ENCODE measurements at places on chromosomes 4 and X.
A peak's percentile ranks its signal among the peaks of the same experiment; 100 is the strongest.

- no peaks in the 10 kb centered on the region for H3K36me3 ChIP-seq
- peaks cover 3% of the 10 kb centered on the region for H3K4me1 ChIP-seq
- H3K4me3 ChIP-seq: no peak overlapping the region
- H3K27me3 ChIP-seq: peaks cover 34% of the 10 kb centered on the region
- no peak for DNase-seq
- no peak overlapping the region for H3K27ac ChIP-seq
Observed at GRCh38 chrX:48966796-48967579, 4.7 kb downstream of the KCND1 start.

DNA sequence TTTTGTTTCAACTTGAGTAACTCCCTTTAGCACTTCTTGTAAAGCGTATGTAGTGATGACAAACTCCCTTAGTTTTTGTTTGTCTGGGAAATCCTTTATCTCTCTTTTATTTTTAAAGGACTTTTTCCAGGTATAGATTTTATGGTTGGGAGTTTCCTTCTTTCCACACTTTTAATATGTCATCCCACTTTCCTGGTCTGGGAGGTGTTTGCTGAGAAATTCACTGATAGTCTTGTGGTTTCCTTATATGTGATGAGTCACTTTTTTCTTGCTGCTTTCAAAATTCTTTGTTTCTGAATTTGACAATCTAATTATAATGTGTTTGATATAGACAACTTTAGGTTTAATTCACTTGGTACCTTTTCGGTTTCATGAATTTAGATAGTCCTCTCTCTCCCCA is 353.9 kb downstream of the GPAT3 start:
- no peaks in the 10 kb centered on the region for H3K4me1 ChIP-seq
- no peak overlapping the region for H3K4me3 ChIP-seq
- no peak overlapping the region for H3K27ac ChIP-seq
- no peak for DNase-seq
- H3K36me3 ChIP-seq: no peaks in the 10 kb centered on the region

DNA sequence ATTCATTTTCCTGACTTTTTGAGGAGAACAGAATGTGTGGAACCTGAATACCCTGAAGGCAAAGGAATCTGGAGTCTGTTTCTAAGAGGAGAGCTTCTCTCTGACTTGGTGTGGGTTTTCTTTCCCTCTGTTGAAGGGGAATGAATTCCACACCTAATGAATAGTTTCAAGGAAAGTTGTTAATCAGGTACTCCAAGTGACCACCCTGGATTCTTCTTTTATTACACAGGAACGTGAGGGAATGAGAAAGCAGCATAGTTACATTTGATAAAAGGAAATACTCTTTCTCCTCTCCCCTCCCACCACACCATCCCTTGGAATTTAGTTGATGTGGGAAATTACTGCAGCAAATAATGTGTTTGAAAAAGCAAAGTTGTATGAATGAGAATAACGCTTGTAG is 29.7 kb downstream of the SLIT2 start:
- H3K36me3 ChIP-seq: no peaks in the 10 kb centered on the region
- H3K4me3 ChIP-seq: no peak overlapping the region
- no peak overlapping the region for H3K27ac ChIP-seq
- no peaks in the 10 kb centered on the region for H3K4me1 ChIP-seq

GRCh38 chr4:30720021-30720660 is at the start of gene PCDH7:
Gene PCDH7 (plus strand): TSS chr4:30720369. CDS start chr4:30721423, 1,054 bp downstream.
- peaks cover 83% of the 10 kb centered on the region for H3K27me3 ChIP-seq
- H3K4me3 ChIP-seq: peak within 1 kb of the TSS; percentile 56
- H3K4me1 ChIP-seq: peaks cover 48% of the 10 kb centered on the region
- no peaks in the 10 kb centered on the region for H3K36me3 ChIP-seq

DNA sequence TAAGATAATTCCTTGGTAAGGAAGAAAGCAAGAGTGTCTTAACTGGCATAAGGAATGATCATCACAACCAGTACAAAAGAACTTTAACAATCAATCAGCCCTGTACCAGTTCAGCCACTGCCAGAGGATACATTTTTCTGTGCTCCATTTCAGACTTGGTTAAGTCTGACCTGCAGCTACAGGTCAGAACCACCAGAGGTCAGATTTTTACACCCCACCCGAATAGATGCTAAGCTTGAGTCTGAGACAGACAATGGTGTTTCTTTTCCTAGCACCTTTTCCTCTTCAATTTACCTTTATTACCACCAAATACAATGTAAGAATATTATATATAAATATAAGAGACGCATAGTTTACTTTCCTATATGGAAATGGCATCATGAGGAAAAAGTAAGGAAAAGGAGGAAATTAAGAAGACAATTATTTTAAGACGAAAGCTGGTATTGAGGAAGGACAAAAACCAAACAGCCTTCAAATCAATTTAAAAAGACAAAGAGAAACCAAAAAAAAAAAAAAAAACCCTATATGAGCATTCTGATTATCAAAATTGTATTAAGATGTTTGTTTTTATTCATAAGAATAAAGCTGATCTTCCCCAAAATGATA is 215.3 kb upstream of the TTC29 start:
- no peak for DNase-seq
- no peak overlapping the region for H3K27ac ChIP-seq
- no peak overlapping the region for H3K4me3 ChIP-seq
- peaks cover 31% of the 10 kb centered on the region for H3K27me3 ChIP-seq
- H3K4me1 ChIP-seq: peaks cover 2% of the 10 kb centered on the region
- no peaks in the 10 kb centered on the region for H3K36me3 ChIP-seq

DNA sequence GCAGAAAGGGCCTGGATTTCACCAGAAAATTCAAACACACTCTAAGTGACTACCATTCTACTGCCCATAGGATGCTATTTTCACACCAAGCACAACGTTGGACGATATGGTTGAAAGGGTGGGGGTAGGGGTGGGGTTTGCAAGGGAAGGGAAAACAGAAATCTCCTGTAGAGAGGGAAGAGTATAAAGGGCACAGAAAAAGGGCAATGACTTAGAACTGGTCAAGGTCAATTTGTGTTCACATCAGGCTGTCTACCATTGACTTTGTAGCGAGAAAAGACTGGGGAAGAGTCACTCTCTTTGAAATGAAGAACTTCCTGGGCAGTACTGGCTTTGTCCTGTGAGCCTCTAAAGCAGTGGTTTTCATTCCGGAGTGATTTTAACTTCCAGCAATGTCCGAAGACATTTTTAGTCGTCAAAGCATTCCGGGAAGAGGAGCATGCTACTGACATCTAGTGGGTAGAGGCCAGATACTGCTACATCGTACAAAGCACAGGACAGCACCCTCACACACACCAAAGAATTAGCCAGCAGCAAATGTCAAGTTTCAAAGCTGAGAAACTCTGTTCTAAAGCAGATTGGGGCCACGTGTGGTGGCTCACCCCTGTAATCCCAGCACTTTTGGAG is 48.4 kb upstream of the SLC7A3 start:
- H3K4me3 ChIP-seq: no peak overlapping the region
- H3K27me3 ChIP-seq: peaks cover 36% of the 10 kb centered on the region
- no peak overlapping the region for H3K27ac ChIP-seq
- H3K36me3 ChIP-seq: no peaks in the 10 kb centered on the region
- no peak for DNase-seq
- peaks cover 4% of the 10 kb centered on the region for H3K4me1 ChIP-seq

DNA sequence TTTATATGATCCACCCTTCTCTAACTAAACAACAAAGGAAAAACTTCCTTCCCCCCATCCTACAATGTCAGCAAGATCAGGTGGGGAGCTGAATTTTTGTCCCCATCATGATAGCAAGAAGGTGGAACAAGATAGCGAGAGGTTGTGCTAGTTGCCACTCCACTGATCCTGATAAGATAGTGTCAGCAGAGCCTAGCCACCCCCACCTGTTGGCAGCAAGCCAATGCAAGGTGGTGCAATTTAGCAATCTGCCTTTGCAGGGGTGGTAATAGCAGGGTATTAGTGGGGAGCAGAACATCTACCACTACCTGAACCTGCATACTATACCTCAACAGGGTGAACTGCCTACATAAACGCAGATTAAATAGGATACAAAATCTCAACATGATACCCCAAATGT is 80.2 kb upstream of the MAMLD1 start:
- peaks cover 51% of the 10 kb centered on the region for H3K27me3 ChIP-seq
- no peaks in the 10 kb centered on the region for H3K36me3 ChIP-seq
- DNase-seq: no peak
- no peaks in the 10 kb centered on the region for H3K4me1 ChIP-seq
- H3K4me3 ChIP-seq: no peak overlapping the region

GRCh38 chrX:80806557-80806956 is 3.1 kb downstream of the BRWD3 start:
- H3K4me1 ChIP-seq: peaks cover 31% of the 10 kb centered on the region
- peaks cover 24% of the 10 kb centered on the region for H3K36me3 ChIP-seq
- no peaks in the 10 kb centered on the region for H3K27me3 ChIP-seq
- H3K27ac ChIP-seq: no peak overlapping the region
- H3K4me3 ChIP-seq: no peak overlapping the region

- H3K4me1 ChIP-seq: peaks cover 8% of the 10 kb centered on the region
- H3K27me3 ChIP-seq: peaks cover 22% of the 10 kb centered on the region
- H3K36me3 ChIP-seq: no peaks in the 10 kb centered on the region
- H3K27ac ChIP-seq: no peak overlapping the region
- DNase-seq: no peak
Observed at GRCh38 chrX:74349387-74349786, 45.4 kb downstream of the ZCCHC13 start.

- no peaks in the 10 kb centered on the region for H3K36me3 ChIP-seq
- peaks cover 4% of the 10 kb centered on the region for H3K4me1 ChIP-seq
- H3K27ac ChIP-seq: no peak overlapping the region
- peaks cover 27% of the 10 kb centered on the region for H3K27me3 ChIP-seq
- no peak for DNase-seq
Observed at GRCh38 chr4:55173580-55173979, 48.2 kb upstream of the KDR start.

- no peak overlapping the region for H3K27ac ChIP-seq
- no peaks in the 10 kb centered on the region for H3K36me3 ChIP-seq
- DNase-seq: no peak
- H3K4me1 ChIP-seq: no peaks in the 10 kb centered on the region
- H3K27me3 ChIP-seq: peaks cover 48% of the 10 kb centered on the region
Observed at GRCh38 chr4:99572527-99573240, 1.9 kb upstream of the MTTP start.

- DNase-seq: no peak
- H3K4me1 ChIP-seq: no peaks in the 10 kb centered on the region
- H3K4me3 ChIP-seq: no peak overlapping the region
- no peak overlapping the region for H3K27ac ChIP-seq
- peaks cover 84% of the 10 kb centered on the region for H3K36me3 ChIP-seq
- H3K27me3 ChIP-seq: no peaks in the 10 kb centered on the region
Observed at GRCh38 chr4:129064717-129065116, 28.6 kb downstream of the SCLT1 start.

DNA sequence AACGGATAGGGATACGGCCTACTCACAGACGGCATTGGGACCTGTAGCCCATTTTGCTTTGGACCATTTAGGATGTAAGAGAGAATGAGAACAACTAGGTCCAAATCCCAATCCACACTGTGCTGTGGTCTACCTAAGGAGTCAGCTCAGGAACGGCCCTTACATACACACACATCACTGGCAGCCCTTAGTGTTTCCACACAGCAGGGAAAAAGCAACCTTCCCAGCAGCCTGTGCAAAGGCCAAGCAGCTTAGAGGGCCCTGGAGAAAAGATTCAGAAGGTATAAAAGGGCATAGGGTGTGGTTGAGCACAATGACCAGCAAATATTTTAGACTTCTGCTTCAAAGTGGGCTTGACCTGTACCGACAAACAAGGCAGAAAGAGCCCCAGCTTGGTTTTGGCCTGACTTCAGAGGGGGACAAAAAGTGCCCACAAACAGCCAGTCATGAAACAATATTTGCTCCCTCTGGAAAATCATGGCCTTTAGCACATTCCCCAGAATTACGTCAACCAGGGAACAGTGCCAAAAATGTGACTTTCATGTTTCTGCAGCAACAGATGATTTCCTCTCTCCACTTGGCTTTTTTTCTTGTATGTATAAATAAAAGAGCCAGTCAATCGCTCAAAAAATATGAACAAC is 359.5 kb upstream of the FGF16 start:
- no peaks in the 10 kb centered on the region for H3K36me3 ChIP-seq
- H3K4me3 ChIP-seq: no peak overlapping the region
- H3K27ac ChIP-seq: no peak overlapping the region
- H3K4me1 ChIP-seq: no peaks in the 10 kb centered on the region
- peaks cover 59% of the 10 kb centered on the region for H3K27me3 ChIP-seq
- DNase-seq: no peak

DNA sequence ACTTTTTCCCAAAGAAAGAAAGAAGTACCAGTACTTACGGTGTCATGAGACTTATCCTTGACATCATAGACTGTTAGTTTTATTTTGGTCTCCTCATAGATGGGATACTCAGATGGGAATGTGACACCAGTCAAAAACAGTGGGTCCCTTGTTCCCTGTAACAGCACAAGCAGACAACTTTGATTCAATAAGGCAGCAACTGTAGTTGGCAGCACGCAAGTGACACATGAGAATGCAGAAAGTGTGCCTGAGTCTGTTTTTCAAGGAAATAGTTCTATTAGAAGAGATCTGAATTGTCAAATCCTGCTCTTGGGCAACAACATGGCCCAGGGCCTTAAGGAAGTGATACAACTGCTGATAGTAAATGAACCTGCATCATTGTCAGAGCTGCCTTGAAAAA is 443.2 kb downstream of the INPP4B start:
- H3K27ac ChIP-seq: peak overlapping the region; percentile 96
- H3K4me3 ChIP-seq: peak overlapping the region; percentile 88
- no peaks in the 10 kb centered on the region for H3K27me3 ChIP-seq
- peaks cover 62% of the 10 kb centered on the region for H3K36me3 ChIP-seq

- peaks cover 14% of the 10 kb centered on the region for H3K4me1 ChIP-seq
- H3K36me3 ChIP-seq: no peaks in the 10 kb centered on the region
- H3K27me3 ChIP-seq: peaks cover 6% of the 10 kb centered on the region
- DNase-seq: peak; percentile 69
- peak overlapping the region; percentile 57 for H3K27ac ChIP-seq
Observed at GRCh38 chr4:183721207-183722081, 62.4 kb downstream of the TRAPPC11 start.

DNA sequence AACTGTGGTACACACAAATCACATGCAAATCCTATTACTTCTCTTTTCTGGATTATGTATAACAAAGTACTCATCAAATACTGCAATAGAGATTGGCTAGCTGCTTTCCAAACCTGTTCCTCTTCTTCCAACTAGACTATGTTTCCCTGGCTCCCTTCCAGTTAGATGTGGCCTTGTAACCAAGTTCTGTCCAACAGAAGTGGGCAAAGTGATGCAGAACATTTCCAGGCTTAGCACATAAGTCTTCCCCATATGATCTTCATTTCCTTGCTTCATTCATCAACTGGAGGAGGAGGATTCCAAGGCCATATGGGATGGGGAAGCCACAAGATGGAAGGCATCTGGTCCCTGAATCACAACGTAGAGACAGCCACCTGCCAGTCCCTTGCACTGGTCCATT is 8.0 kb downstream of the SLC9A7 start:
- H3K4me3 ChIP-seq: no peak overlapping the region
- peaks cover 9% of the 10 kb centered on the region for H3K4me1 ChIP-seq
- no peak overlapping the region for H3K27ac ChIP-seq
- H3K27me3 ChIP-seq: peaks cover 29% of the 10 kb centered on the region
- no peak for DNase-seq

GRCh38 chr4:38610521-38610920 is 53.5 kb upstream of the KLF3 start:
- no peaks in the 10 kb centered on the region for H3K27me3 ChIP-seq
- no peak overlapping the region for H3K4me3 ChIP-seq
- H3K27ac ChIP-seq: no peak overlapping the region
- H3K4me1 ChIP-seq: peaks cover 38% of the 10 kb centered on the region

Measured in activated T-cell treated with anti-CD3 and anti-CD28 coated beads, Interleukin-2, amount 50 U/mL, for 24 hours (primary cell).